ENCODE measurements at places on chromosomes 3 and 15.

DNA sequence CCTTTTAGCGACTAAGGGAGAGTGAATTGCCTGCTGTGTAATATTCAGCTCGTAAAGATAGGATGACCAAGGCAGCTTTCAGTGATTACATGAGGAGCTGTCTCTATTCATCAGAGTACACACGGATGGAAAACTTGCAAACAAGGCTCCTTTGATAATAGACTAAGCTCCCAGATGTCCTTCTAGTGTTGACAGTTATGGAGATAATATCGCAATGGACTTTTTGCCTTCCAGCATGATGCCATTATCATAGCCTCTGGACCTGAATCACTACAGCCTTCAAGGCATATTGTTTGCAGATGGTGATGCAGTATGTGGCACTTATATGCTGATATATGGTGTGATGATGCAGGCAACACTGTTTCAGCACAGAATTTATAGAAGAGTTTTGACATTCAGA, 93.9 kb downstream of the ECT2 start:
- no peak for DNase-seq

DNA sequence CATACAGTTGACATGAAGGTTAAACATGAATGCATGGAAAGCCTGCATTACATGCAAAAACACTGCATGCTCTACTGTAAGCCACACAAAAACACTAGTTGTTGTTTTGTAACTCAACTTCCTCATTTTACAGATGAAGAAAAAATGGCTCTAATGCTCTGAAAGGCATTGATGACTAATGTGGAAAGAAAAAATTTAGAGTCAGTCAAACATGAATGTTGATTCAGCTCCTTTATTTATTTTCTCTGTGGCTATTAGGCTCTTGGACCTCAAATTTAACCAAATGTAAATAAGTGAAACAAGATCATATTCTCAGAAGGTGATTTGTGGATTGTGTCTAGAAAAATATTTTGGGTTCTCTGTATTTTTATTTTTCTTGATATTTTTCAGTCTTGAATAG, 336.7 kb upstream of the ZNF717 start:
- DNase-seq, result no peak

DNA sequence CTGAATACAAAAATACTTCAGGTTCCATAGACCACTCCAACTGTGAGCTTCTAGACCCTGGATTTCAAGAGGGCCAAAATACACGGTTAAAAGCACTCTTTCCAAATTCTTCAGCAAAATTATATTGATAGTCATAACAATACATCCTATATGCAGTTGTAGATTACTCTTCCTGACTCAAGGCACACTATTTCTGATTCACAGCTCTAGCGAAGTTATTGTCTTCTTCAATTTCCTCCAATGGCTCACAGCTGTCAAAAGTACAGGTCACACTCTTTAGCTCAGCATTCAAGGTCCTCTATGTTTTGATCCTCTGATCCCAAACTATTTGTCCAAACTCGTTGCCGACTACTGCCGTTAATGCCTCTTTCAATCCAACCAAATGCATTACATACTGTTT, 13.5 kb upstream of the CCDC80 start:
- no peak for DNase-seq

DNA sequence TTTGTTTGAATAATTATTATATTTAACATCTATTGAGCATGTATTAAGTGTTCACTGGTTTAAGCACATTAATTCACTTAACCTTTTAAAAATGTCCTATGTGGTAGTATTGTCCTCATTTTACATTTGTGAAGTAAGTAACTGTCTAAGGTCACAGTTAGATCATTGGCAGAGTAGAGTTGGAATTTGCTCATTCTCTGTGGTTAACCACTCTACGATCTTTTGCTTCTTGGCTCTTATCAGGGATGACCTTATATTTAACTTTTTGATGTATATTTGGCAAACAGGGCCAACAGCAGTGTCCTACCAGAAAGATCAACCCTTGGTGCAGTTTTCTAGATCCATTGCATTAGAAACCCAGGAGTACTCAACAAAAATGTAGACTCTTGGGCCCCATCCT, 34.0 kb downstream of the PXK start:
- no peak for DNase-seq
